Hematopoietic multipotent progenitor cell treated with erythropoietin and hydrocortisone succinate and interleukin-3 and kit ligand, for 6 days (in vitro differentiated cells): ENCODE measurements at places on chromosomes 12 and 14.

DNA sequence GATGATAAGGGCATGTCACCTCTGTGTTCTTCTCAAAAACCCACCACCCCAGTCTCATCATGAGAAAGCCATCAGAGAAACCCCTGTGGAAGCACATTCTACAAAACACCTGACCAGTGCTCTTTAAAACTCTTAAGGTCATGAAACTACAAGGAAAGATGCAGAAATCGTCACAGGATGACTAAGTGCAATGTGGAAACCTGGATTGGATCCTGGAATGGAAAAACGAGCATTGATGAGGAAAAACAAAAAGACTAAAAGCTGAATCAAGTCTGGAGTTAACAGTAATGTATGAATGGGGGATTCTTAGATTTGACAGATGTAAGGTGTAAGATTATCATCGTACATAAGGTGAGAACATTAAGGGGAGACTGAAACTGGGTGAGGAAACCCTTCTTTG, 211.0 kb downstream of the TBX5 start:
- no peak for DNase-seq

DNA sequence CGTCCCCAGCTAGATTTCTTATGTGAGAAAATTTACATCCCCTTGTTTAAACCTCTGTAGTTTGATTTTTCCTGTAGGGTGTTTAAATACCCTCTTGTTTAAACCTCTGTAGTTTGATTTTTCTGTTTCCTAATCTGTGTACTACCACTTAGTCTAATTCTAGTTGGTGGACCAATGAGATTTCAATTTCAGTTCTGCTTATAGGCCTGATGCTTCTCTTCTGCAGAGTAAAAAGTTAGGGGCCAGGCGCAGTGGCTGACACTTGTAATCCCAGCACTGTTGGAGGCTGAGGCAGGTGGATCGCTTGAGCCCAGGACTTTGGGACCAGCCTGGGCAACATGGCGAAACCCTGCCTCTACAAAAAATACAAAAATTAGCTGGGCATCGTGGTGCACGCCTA, 11.5 kb downstream of the UBC start:
- no peak for DNase-seq

GRCh38 chr14:23646648-23647549, 10.7 kb downstream of the DHRS2 start:
- peak; percentile 12 for DNase-seq

- DNase-seq = no peak
Measured at GRCh38 chr12:131863711-131864396, 30.6 kb upstream of the ULK1 start.

- no peak for DNase-seq
Measured at GRCh38 chr14:105214324-105214915, 33.3 kb upstream of the NUDT14 start.

GRCh38 chr14:91350483-91350812, 67.2 kb downstream of the CCDC88C start:
- no peak for DNase-seq

DNA sequence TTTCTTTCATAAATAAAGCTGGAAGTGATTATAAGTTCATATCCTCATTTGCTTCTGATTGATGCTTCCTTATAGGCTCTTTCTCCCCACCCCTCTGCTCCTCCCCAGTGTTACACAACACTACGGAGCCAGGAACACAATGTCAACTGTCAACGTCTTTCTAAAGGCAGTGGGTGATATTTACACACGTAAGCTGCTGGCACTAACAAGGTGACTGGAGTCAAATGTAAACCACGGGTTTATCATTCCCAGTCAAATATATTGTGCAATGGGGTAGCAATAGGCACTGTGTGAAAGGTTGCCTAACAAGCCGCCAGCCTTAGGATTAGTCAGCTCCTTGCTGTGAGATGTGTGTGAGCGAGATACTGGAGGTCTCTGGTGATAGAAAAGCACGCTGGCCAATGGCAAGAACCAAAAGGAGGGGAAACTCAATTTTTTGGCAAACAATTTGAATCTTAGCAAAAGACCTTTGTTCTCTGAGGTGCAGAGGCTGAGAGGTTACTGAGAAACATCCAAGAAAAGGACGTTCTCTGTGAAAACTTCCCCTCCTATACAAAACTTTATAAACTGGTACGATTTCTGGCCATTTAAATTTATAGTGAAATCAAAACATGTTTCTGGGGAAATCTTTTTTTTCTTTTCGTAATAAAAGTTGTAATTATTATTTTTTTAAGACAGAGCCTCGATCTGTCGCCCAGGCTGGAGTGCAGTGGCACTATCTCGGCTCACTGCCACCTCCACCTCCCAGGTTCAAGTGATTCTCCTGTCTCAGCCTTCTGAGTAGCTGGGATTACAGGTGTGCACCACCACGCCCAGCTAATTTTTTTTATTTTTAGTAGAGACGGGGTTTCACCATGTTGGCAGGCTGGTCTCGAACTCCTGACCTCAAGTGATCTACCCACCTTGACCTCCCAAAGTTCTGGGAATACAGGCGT, 22.3 kb upstream of the HECTD1 start:
- peak; percentile 96 for DNase-seq

GRCh38 chr12:71871116-71871515, 31.6 kb downstream of the TBC1D15 start:
- DNase-seq = no peak
